IPS DF 19.7 (cell line): ENCODE measurements at places on chromosomes 13 and 19.

DNA sequence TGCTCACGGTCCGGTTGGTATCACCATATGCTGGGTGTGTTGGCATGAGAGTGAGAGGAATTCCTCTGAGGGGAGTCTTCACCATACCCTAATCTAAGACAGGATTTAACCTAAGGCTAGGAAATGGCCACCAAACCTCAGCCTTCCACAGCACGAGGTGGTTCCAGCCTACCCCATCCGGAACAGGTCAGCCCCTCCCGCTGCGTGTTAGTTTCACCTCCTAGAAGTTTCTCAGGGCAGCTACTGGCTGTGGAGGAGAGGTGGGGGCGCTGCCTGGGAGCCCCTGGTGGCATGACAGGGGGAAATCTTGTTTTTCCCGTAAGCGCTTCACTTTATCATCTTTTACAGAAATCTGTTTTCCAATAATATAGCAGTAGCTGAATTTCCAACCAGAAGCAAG lies 55.1 kb downstream of the RGCC start:
- no peak for DNase-seq

- no peak for DNase-seq
These were observed 79.3 kb downstream of the PTPRS start for GRCh38 chr19:5261156-5261890.

DNA sequence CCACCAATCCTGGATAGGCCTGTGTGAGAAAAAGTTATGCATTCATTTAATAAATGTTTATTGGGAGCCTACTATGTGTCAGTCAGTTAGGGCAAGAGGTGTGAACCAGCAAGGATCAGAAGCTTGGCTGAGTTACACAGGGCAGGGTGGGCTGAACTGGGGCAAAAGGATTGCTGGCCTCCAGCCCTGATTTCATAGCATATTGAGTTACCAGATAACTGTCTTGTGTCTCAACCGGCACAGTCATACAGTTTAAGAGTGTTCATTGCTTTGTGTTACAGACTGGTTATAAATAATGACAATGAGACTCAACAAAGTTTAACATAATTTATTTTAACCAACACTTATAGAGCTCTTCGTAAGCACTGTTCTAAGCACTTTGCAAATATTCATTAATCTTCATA lies 253.8 kb downstream of the DLEU7 start:
- DNase-seq = no peak

DNA sequence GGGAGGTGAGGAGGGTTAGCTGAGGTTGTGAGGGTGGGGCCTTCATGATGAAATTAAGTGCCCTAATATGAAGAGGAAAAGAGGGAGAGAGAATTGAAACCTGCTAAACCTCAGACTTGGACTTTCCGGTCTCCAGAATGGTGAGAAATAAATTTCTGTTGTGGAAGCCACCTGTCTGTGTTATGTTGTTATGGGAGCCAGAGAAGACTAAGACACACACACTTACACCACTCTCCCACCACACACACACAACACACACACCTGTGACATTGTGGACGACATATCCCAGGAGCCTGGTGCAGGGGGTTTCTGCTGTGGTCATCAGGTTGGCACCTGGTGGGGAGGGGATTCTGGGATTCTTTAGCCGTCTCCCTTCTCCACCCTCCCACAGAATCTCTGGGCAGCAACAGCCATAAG lies 14.0 kb downstream of the KLK4 start:
- no peak for DNase-seq

GRCh38 chr13:79190932-79191331 lies 215.1 kb downstream of the RBM26 start:
- no peak for DNase-seq

GRCh38 chr13:92984151-92984550 lies 242.5 kb upstream of the GPC6 start:
- DNase-seq = no peak

GRCh38 chr13:84430446-84430845 lies 548.2 kb upstream of the SLITRK1 start:
- DNase-seq = no peak

DNA sequence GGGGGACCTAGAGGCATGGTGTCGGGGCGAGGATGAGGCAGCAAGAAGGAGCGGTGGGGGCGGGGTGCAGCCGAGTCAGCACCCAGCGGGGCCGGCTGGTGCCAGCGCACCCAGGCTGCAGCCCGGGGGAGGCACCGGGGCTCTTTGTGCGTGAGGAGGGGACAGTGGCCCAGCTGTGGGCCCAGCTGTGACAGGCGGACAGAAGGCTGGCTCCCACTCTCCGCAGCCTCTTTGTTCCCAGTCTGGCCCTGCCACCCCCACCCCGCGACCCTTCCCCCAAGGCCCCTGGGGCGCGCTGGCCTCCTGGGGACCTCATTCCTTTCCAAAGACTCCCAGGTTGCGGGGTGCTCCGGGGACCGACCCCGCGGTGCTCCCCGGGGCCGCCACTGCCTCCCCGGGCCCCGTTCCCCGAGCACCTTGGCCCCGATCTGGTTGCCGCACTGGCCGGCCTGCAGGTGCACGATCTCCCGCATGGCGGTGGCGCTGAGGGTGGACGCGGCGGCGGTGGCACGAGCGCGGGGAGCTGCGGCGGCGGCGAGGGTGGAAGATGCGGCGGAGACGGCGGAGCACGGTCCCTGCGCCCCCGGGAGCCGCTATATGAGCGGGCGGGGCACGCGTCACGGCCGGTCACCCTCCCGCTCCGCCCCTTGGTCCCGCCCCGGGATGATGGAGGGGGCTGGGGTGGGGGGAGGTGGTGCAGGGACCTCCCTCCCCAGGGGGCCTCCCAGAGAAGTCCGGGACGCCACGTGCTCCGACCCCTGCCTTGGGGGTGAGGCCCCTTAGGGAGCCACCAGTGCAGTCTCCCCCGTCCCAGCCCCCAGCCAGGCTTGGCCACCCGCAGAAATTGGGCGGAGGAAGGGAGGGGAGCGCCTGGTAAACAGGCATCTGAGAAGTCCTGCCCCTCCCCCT lies at the start of gene TUBB4A:
TSS of gene TUBB4A (minus strand) at position 570 of the 909 bp plus-strand sequence. CDS start at position 473, 97 bp downstream.
- no peak for DNase-seq

GRCh38 chr13:20882206-20882605 lies 20.3 kb downstream of the XPO4 start:
- DNase-seq = no peak

- no peak for DNase-seq
These were observed 109.5 kb downstream of the KCNRG start for GRCh38 chr13:50124536-50125303.

- DNase-seq = no peak
These were observed 53.2 kb downstream of the GPR12 start for GRCh38 chr13:26707122-26708006.

- no peak for DNase-seq
These were observed 9.1 kb downstream of the GPR42 start for GRCh38 chr19:35379992-35380391.

GRCh38 chr13:66001140-66001539 lies 1229.0 kb downstream of the PCDH9 start:
- no peak for DNase-seq

- DNase-seq = no peak
These were observed at the start of gene EPS8L1 for GRCh38 chr19:55075371-55075998. TSS of gene EPS8L1 (plus strand) at chr19:55075869. CDS start at chr19:55076445, 576 bp downstream.

DNA sequence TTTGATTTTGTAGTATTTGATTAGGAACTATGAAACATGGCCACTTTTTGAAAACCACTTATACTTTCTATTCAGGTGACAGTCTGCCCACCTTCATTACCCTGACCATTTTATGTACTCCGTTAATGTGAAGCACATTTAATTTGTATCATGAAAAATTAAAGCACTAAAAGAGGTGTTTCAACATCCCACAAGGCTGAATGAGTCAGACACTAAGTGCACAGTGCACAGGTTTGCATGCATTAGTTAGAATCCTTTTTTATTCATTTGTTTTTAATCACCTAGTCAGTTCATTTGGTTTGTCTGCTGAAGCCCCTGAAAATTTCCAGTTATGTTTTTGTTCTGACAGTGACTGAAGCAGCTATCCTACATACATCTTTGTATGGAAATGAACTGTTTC lies 271.0 kb downstream of the SLITRK5 start:
- DNase-seq = no peak

DNA sequence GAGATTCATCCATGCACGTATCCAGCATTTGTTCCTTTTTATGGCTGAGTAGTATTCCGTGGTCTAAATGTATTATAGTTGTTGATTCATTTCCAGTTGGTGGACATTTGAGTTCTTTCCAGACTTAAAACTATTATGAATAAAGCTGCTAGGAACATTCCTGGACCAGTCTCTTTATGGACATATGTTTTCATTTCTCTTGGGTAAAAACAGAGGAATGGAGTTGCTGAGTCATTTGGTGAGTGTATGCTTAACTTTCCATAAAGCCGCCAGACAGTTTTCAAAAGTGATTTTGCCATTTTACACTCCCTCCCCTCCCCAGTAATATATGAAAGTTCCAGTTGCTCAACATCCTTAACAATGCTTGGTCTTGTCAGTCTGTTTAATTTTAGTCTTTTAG lies 116.4 kb downstream of the TSHZ3 start:
- no peak for DNase-seq

- DNase-seq = no peak
These were observed 46.5 kb upstream of the RCBTB2 start for GRCh38 chr13:48579165-48579918.

DNA sequence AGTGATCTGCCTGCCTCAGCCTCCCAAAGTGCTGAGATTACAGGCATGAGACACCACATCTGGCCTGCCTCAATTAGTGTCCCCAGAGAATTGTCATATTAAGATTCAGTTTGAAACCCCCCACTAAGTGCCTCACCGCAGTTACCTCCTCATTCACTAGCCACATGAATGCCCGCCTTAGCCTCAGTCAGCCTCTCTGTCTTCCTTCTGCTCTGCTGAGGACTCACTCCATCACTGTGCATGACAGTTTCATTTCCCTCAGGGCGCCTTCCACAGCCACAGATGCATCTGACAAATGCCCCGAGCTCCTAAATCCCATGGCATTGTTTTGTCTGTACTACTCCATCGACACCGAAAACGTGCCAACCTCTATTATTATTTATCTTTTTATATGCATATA lies 23.3 kb downstream of the MIPEP start:
- no peak for DNase-seq

- DNase-seq = no peak
These were observed 258.2 kb upstream of the STARD13 start for GRCh38 chr13:33543631-33544265.

- DNase-seq = no peak
These were observed 1.9 kb downstream of the GTPBP3 start for GRCh38 chr19:17339088-17339741.

DNA sequence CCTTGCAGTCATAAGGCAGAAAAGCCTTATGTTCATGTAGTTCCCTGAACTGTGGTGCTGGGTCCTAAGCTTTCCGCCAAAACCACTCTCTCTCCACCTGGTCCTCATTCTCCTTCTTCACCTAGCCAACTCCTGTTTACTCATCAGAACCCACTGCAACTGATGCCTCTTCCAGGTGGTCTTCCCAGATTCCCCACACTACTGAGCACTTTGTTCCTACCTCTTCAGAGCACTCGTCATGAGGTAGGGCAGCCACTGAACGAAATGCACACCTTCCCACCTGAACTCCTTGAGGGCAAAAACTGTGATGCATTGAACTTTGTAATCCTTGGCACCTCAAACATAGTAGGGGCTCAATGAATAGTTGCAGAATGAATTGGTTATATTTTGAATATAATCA lies 100.4 kb downstream of the DOCK9 start:
- no peak for DNase-seq
